Mesangial cell (primary cell): ENCODE measurements at places on chromosomes 2 and 18. TPM values are rescaled to one million over a fixed set of nuclear protein-coding genes. Genes with fewer than 3 reads are reported as not detected.

TMEM169 gene
- total RNA-seq, result 1.6 and 7.0 TPM in 2 replicates

CIB4 gene
- total RNA-seq, result not detected in 2 replicates

RNF149 gene
- total RNA-seq, result 23.8 and 39.4 TPM in 2 replicates

ALPG gene
- total RNA-seq, result not detected in 2 replicates

CAPN13 gene
- 0.51 TPM in 1 of 2 replicates, not detected in the other for total RNA-seq

TUBB8B gene
- 0.63 TPM in 1 of 2 replicates, not detected in the other for total RNA-seq

SELENOI gene
- 8.1 and 13.0 TPM in 2 replicates for total RNA-seq

PPM1G gene
- 66.2 and 153 TPM in 2 replicates for total RNA-seq
